Stimulated activated CD4-positive, alpha-beta T cell treated with anti-CD3 and anti-CD28 coated beads, Interleukin-15, amount 100 ng/mL, for 48 hours (primary cell): ENCODE measurements at places on chromosomes 1 and 21.

- no peak for DNase-seq
Measured at GRCh38 chr1:82934074-82934473, 1064.9 kb downstream of the TTLL7 start.

DNA sequence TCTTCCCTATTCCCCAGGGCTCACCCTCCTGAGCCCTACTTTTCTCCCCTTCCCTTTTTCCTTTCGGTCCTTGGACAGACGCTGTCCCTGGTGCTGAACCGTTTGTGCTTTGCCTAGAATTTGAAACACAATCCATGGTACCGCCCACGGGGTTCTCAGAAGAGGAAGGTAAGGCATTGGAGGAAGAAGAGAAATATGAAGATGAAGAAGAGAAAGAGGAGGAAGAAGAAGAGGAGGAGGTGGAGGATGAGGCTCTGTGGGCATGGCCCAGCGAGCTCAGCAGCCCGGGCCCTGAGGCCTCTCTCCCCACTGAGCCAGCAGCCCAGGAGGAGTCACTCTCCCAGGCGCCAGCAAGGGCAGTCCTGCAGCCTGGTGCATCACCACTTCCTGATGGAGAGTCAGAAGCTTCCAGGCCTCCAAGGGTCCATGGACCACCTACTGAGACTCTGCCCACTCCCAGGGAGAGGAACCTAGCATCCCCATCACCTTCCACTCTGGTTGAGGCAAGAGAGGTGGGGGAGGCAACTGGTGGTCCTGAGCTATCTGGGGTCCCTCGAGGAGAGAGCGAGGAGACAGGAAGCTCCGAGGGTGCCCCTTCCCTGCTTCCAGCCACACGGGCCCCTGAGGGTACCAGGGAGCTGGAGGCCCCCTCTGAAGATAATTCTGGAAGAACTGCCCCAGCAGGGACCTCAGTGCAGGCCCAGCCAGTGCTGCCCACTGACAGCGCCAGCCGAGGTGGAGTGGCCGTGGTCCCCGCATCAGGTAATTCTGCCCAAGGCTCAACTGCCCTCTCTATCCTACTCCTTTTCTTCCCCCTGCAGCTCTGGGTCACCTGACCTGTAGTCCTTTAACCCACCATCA, 10.4 kb downstream of the BCAN start:
- no peak for DNase-seq

DNA sequence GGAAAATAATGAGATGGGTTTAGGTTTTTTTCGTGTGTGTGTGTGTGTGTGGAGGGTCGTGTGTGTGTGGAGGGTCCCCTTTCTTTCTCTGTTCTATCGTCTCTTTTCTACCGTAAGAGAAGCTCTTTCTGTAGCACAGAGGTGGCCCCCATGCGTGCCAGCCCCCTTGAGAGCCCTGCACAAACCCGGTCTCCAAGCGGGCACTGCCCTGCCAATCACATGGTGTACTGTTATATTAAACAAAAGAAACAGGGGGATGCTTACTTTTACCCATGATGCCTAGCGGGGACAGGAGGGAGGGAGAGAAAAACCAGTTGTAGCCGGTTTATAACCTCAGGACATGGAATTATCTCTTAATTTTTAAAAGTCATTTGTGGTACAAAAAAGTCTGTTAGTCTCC, 41.0 kb downstream of the GATAD2B start:
- DNase-seq: no peak

GRCh38 chr1:234230414-234230862, 142.8 kb upstream of the COA6 start:
- DNase-seq: no peak

DNA sequence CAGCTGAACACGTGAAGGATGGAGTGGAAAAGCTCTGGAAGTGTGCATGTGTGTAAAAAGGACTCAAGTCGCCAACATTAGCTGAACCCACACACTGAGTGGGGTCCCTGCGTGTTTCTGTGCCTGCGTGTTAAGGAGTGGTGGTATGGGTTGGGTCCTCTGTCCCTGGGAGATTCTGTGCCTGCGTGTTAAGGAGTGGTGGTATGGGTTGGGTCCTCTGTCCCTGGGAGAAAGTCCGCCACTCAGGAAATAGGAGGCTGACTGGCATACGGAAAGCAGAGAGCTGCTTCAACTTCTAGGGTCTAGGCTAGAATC, 7.0 kb upstream of the SOX13 start:
- DNase-seq: no peak

- no peak for DNase-seq
Measured at GRCh38 chr1:176954242-176954641, 210.3 kb downstream of the ASTN1 start.

DNA sequence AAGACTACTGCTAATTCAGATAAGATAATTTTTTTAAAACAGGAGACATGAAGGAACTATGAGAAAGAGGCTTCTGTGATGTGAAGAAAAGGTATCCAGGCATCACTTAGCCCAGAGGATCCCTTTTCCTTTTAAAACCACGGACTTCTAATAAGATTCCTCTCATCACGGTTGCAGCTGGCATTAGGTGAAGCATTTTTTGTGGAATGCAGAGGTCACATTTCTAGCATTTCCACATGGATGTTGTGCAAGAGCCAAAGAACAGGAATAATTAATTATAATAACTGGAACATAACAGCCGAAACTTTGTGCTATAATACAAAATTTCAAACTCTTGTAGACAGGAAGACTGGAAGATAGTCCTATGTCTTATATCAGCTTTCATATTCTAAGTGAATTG, 27.6 kb downstream of the CYP2J2 start:
- no peak for DNase-seq

DNA sequence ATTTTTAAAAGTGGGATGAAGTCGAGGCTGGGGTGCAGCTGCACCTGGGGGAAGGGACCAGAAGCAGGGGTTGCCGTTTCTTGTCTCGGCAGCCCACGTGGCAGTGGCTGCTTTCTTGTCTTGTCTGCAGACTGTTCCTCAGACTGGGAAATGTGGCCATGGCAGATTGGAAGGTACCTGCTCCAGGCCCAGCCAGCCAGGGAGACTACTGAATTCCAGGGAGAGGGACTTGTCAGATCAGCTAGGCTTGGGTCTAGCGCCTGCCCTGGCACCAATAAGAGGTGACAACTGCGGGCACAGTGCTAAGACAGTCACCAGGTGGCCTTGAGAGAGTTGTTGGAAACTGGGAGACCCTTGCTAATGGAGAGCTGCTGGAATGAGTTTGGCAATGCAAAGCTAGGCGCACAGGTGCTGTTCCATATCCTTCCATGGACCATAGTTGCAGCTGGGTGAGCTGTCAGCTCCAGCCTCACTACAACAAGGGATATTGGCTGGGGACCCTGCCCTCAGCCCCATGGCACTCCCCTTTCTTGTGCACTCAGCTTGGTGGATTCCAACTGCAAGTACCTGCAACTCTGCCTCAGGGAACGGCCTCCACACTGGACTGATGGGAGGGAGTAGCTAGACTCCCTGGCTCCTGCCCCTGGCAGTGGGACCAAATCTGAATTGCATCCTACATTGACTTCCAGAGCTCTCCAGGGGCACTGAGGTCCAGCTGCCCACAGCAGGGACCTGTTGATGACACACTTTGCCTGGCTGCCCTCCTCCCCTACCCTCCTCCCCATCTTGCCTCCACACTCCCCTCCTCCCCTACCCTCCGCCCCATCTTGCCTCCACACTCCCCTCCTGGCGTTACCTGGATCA, 9.9 kb upstream of the IL22RA1 start:
- no peak for DNase-seq

GRCh38 chr21:35075546-35075945, 26.4 kb upstream of the RUNX1 start:
- DNase-seq: no peak

DNA sequence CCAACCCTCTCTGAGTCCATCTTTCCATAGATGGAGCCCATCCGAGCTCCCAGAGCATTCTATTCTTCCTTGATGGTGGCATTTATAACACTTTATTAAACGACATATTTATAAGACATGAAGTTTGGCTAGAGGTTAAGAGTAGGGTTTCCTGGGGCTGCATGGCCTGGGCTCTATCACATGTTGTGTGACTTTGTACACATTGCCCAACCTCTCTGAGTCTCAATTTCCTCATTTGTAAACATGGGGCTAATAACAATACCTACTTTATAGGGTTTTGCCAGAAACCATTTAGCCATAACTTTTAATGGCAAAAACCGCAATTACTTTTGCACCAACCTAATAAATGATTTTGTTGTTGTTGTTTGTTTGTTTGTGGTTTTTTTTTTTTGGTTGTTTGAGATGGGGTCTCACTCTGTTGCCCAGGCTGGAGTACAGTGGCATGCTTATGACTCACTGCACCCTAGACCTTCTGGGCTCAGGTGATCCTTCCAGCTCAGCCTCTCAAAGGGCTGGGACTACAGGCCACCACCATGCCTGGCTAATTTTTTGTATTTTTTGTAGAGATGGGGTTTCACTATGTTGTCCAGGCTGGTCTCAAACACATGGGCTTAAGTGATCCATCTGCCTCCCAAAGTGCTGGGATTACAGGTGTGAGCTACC, 13.9 kb upstream of the ASAP3 start:
- no peak for DNase-seq

- DNase-seq: no peak
Measured at GRCh38 chr21:38813143-38813542, 7.4 kb downstream of the ETS2 start.

GRCh38 chr1:9792156-9793042, 31.4 kb downstream of the CLSTN1 start:
- no peak for DNase-seq

DNA sequence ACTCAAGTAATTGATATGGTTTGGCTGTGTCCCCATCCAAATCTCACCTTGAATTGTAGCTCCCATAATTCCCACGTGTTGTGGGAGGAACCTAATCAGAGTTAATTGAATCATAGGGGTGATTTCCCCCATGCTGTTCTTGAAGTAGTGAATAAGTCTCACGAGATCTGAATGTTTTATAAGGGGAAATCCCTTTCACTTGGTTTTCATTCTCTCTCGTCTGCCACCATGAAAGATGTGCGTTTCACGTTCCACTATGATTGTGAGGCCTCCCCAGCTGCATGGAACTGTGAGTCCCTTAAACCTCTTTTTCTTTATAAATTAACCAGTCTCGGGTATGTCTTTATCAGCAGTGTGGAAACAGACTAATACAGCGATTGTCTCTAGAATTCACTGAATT, 135.4 kb downstream of the BACH1 start:
- peak; percentile 9 for DNase-seq

DNA sequence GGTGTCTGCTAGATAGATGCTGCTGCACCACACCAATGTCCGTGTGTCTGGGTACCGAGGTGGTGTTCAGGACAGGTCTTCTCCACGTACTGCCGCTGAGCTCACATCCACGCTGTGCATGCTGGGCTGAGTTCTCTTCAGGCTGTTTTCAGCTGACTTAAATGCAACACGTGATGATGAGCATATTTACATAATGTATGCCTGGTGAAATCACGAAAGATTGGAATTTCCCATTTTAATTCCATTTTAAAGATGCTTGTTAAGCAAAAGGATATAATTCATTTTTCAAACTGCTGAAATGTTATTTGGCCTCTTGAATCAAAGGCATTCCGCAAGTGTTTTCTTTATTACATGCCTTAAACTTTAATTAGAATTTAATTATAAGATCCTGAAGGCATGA, 107.9 kb downstream of the FGGY start:
- no peak for DNase-seq

DNA sequence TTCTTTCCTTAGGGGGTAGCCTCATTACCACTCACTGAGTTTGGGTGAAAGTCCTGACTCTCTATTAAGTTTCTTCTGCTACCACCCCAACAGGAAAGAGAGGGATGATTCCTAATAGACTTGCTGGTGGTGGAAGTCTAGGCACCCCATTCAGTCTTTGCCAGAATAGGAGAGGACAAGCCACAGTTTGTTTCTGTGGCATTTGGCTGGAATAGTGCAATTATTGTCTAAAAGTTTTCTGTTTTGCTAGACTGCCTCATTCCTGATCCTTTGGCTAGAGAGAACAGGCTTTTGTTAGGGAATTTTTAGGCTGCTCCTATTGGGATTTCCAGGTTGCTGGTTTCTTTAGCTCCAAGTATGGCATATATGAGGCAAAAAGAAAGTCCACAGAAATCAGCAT, 9.9 kb upstream of the HJV start:
- no peak for DNase-seq

- peak; percentile 61 for DNase-seq
Measured at GRCh38 chr1:200979574-200980451, 43.7 kb downstream of the KIF21B start.

GRCh38 chr1:107877745-107878144, 87.2 kb downstream of the VAV3 start:
- no peak for DNase-seq

DNA sequence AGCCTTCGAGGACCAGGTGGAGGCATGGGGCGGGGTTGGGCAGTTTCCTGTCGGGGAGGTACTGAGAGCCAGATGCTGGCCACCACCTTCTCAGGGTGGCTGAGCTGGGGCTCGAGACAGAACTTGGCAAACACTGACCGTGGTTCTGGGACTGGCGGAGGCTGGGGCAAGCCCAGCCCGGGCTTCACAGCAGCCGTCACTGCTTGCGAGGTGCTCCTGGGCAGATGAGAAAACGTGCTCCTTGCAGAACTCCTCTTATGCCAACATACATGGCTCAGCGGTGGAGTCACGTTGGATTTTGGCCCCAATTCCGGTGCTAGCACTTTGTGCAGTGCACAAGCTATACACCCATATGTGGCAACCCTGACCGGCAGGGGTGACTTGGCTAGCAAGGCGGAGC, 69.2 kb downstream of the RUNX3 start:
- no peak for DNase-seq

DNA sequence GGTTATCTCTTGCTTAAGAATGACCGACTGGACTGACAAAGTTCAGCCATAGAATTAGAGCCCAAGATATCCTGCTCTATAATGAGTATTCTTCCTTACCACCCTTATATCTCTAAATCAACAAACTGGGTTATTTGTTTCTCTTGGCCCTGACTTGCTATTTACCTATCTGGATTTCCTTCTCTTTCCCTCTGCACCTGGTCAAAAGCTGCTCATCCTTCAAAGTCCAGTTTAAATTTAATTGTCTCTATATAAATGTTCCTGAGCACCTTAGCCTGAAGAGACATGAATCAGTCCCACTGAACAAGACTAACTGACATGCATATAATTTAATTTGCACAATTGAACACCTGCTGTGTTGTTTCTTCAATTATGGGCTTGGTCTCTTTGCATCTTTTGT, 127.1 kb upstream of the KCNJ15 start:
- no peak for DNase-seq

- no peak for DNase-seq
Measured at GRCh38 chr1:49026230-49026811, 249.6 kb upstream of the BEND5 start.

GRCh38 chr1:51833700-51834099, 44.8 kb downstream of the NRDC start:
- DNase-seq: no peak

- no peak for DNase-seq
Measured at GRCh38 chr1:219088778-219089557, 84.7 kb upstream of the LYPLAL1 start.

GRCh38 chr21:26470351-26471098, 102.6 kb downstream of the CYYR1 start:
- no peak for DNase-seq

- DNase-seq: no peak
Measured at GRCh38 chr1:205449254-205449749, 6.5 kb downstream of the BLACAT1 start.

DNA sequence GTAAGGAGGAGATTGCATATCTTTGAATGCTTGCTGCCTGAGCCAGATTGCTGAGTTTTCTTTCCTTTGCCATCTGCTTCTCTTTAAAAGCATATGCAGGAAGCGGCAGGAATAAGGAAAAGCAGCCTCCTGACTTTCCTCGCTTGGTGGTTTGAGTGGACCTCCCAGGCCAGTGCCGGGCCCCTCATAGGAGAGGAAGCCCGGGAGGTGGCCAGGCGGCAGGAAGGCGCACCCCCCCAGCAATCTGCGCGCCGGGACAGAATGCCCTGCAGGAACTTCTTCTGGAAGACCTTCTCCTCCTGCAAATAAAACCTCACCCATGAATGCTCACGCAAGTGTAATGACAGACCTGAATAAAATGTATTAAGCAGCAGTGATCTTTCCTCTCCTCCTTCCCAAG, 1.5 kb downstream of the CORT start:
- no peak for DNase-seq
